Ascending aorta (tissue), 2 donors: ENCODE measurements at places on chromosomes 7 and 10.

DNA sequence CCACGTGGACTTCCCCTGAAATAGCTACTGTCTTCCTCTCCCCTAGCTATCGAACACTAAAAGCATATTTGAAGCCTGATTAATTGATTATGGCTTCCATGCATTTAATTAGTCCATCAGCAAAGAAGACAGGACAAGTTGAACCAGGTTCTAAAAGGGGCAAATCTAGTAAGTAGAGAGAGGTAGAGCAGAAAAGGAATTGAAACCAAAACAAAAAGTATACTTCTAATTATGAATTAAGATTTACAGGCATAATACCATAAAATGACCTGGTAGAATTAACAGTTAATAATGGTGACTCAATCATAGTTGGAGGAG, 393 bp upstream of the DNAJC1 start:
- DNase-seq = no peak

DNA sequence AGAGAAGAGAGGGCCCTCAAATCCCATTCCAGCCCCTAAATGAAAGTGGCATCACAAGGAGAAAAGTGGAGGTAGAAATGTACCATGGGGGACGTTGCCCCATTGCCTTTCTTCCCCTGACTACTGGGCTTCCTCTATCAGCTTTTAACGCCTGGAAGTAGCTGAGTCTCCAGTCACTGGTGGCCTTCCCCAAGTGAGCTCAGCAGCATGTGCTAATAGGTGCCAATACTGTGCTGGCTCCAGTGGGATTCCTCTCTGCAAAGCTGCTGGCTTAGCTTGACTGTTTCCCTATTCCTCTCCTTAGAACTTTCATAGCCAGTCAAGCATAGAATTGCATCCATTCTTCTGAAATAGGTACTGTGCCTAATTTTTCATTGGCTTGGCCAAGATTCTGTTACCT, 32.6 kb downstream of the LRRC4 start:
- no peak for DNase-seq

DNA sequence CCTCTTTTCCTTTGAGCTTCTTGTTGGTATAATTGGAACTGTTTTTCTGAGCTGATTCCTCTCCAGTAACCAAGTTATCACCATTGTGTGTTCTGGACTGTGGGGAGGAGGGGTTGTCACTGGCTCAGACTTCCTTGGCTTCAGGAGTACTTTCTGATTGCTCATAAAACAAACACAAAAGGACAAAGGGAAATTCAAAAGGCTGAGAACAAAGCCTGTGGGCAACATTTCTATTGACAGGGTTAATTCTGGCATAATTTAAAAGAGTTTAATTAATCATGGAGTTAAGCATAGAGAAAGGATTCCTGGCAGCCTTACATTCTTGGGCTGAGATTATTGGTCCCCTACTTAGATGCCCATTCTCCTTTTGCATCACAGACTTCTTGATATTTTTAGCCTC, 222.9 kb upstream of the KMT2E start:
- DNase-seq = no peak

DNA sequence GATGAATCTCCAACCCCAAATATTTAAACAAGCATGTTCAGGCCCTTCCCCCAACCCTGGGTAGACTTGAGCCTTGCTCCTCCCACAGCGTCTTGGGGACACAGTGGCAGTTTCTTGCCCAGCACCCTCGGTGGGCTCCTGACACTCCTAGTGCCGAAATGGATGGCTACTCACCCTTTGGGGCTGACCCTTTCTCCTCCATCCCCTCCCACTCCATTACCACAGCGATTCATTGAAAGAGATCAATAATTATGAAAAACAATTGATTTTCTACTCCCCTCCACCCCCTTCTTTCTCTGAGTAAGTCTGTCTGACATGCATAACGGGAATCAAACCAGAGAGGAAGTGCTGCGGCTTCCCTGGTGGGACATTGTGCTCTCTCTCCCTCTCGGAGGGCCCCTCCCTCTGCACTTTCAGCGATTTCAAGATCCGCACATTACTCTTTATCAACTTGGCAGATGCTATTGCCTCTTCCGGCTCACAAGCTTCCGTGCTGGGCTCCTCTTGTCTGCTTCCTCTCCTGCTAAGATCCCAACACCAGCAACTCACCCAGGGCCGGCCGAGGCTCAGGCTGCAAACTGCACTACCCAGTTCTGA, 79.0 kb upstream of the PLXNA4 start:
- no peak for DNase-seq

- DNase-seq = no peak
Observed at GRCh38 chr7:23469150-23469960, 936 bp downstream of the IGF2BP3 start.

GRCh38 chr10:38054361-38054797, 39.8 kb upstream of the ZNF37A start:
- no peak for DNase-seq

GRCh38 chr10:86090807-86091206, 275.8 kb downstream of the GRID1 start:
- DNase-seq = peak; percentile 12

DNA sequence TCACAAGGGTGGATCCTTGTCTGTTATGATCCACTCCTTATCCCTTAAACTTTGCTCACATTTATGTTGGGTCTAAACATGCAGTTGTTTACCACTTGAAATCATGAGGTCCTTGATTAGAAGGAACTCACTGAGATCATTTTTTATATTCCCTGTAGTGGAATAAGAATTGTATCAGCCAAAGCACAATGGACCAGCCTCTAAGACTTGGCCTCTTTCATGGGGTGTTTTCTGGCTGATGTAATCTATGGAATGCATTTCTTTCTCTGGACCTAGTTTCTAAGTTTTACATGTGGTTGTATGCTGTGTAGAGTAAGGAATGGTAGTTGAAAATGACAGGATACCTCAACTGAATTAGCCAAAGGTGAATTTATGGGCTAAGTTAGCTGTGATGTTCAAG, 376.6 kb downstream of the SORCS3 start:
- no peak for DNase-seq

DNA sequence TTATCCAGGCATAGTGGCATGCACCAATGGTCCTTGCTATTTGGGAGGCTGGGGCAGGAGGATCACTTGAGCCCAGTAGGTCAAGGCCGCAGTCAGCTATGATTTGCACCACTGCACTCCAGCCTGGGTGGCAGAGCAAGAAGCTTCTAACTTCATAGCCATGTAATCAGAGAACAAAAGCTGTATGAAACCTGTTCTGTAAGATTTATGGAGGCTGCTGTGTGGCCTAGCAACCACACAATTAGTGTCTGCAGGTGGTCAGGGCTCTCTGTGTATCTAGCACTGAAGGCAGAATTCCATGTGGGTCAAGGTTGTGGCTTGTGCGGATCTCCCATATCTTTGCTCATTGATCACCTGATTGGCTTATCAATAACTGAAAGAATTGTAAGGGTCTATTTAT, 221.5 kb upstream of the FOXK1 start:
- no peak for DNase-seq

DNA sequence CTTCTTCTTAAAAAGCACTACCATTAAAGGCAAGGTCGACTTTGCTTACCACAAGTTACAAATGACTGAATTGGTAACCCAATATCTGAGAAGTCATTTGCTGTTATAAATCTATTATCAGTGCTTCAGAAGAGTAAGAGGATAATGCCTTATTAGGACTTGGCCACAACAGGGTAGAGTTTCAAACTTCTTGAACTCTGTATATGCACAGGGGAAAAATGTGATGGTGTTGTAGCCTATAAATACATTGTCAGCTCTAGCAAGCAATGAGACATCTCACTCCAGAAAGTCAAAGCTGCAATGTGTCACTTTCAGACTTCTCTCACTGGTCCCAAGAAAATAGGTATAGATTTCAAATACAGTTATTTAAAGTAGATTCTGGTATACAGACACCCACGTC, 9.3 kb downstream of the TFEC start:
- no peak for DNase-seq

DNA sequence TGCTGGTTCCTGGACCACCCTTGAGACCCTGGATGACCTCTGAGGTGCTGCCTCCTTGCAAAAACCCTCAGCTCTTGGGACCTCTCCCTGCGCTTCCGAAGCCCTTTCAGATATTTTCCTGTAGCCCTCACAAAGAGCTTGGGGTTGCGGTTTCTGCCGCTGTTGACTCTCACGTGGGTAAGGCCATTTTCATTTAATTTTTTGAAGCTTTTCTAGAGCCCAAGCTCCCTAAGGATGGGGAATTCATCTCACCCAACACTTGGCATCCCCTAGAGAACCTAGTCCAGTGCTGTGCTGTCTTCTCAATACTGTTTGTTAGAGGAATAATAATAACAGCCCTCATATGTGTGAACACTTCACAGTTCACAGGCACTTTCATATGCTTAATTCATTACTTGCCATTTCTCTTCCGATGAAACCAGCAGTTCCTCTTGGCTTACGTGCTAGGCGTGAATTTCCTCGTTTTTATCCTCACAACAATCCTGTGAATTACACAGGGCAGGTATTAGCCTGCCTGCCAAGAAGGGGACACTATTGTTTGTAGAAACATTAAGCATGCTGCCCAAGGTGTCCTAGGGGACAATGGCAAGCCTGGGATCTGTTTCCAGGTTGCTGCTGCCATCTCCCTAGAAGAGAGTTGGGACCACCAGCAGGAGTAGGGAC, 71.6 kb upstream of the CTBP2 start:
- DNase-seq = no peak

- no peak for DNase-seq
Observed at GRCh38 chr7:1021931-1022330, 22.4 kb upstream of the GPR146 start.

DNA sequence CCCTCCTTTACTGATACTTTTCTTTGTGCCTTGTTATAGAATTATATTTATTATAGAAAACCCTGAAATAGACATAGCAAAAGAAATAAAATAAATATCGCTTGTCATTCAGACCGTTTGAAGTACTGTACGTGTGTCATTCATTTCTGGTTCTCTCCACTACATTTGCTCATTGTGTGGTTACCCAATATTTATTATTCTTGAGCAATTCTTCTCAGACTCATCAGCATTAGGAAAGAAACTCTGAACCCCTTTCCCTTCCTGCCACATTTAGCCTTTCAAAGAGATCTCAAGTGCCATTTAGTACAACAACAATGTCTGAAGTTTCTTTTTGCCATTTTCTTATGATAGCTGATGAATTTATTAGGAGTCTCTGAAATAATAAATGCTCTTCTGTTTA, 154.1 kb downstream of the KIAA1217 start:
- DNase-seq = no peak

DNA sequence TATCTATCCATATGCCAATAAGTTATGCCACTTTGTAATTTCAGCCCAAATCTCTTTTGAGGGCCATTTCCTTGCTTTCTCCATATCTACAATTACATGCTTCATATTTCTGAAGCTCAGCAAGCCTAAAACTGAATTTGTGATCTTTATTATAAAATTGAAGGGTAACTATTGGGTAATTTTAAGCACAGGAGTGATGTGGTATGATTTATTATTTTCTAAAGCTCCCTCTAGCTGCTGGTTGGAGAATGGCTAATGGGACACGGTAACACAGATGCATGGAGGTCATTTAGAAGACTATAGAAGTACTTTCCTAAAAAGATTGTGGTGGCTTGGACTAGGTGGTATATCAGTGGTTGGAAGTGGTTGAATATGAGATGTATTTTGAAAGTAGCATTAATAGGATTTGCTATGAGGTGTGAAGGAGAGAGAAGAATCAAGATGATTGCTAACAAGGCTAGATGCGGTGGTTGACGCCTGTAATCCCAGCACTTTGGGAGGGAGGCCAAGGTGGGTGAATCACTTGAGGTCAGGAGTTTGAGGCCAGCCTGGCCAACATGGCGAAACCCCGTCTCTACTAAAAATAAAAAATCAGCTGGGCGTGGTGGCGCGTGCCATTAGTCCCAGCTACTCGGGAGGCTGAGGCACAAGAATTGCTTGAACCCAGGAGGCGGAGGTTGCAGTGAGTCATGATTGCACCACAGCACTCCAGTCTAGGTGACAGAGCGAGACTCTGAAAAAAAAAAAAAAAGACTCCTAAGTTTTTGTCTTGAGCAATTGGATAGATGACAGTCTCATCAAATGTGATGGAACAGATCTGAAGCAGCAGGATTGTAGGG, 13.9 kb downstream of the KLHDC10 start:
- DNase-seq = no peak

- no peak for DNase-seq
Observed at GRCh38 chr7:57274535-57275283, 142.5 kb upstream of the ZNF479 start.

DNA sequence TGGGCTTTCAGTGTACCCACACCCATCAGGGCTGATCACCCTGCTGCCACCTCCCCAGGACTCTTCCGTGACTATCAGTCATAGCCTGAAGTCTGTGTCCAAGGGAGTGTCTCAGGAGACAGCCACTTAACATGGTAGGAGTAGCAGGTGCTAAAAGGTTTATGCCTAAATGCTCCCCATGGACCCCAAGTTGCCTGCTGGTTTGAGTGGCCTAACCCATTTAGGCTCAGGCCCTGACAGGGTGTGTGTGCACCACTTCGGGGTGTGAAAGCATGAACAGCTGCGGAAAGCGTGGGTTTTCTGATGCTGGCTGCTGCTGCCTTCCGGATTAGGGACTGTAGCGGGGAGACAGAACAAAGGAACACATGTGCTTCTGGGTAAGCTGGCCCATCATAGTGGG, 93.2 kb upstream of the SAMD8 start:
- no peak for DNase-seq

- no peak for DNase-seq
Observed at GRCh38 chr10:35699848-35700486, 57.9 kb upstream of the FZD8 start.
